Omental fat pad (tissue), 4 donors: ENCODE measurements at places on chromosomes 5 and 9.

DNA sequence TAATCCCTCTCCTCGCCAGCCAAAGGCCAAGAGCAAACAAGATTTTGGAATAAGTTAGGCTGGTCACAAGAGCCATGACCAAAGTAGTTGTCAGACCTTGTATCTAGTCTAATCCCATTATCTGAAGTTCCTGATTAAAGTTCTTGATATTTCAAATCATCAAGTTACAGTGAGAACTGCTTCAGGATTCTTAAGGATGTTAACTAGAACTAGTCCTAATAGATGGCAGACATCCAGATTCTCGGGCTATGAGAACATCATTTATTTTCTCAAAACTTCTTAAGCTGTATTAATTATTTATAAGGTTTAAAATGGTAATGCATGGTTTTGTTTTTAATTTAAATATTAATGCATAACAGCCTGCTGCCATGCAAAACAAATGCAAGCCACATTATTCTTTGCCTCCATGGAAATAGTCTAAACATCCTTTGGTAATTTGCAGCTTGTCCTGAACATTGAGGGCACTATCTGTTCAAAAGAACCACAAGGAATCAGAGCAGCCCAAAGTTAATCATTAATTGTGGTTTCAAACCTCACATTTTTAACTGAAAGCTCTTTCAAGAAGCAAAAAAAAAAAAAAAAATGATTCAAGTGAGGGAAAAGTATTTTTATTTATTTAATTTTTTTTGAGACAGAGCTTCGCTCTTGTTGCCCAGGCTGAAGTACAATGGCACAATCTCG lies 95.1 kb downstream of the TTC39B start:
- no peak for DNase-seq

DNA sequence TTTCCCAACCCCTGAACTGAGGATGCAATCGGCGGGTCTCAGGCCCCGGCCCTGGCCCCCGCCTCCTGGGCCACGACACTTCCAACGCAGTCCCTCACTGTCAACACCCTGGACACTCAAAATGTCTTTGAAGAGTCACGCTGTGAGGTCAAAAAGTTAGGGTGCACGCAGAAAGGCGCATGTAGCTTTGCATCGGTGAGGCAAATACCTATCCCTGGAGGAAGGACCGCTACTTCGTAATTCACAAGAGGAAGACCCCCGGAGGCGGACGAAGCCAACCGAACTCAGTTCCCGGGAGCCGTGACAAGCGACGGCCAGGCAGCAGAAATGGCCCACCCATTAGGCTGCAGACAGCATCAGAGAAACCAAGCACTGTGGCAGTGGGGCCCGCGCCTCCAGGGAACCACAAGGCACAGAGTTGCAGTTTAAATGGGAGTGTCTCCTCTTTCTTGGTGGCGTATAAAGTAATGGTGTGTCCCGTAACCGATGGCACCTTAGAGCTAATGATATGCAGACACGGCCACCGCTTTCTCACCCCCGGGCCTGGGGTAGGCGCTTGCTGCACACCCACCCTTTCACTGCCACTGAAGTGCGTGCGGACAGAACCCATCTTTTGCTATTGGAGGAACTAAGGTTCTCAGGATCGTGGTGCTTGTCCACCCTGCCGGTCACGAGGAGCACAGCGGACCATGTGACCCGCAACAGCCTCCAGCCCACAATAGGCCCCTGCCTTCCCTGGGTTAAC lies 9.0 kb downstream of the ADAMTS2 start:
- DNase-seq: no peak

DNA sequence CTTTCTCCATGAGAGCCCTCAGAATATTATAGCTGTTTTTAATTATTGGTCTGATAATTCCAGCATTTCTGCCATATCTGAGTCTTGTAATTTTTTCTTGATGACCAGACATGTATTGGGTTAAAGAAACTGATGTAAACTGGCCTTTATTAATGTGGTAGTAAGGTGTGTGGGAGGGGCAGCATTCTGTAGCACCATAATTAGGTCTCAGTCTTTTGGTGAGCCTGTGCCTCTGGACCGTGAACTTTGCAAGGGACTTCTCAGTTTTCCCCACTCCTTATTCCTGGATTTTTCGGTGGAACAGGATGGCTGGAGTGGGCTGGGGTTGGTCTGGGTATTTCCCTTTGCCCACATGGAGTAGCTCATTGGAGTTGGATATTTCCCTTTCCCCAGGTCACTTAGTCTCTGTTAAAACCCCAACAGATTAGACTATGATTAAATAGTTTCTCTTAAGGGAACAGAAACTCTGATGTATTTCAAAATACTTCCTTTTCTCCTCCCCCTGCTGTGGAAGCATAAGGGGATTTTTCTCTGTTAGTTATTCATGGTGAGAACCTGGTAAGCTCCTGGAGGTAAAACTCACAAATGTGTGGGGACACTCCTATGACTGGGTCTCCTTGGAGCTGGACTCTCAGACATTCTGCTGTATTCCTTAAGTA lies 52.4 kb downstream of the FSD1L start:
- no peak for DNase-seq

GRCh38 chr5:122924203-122924602 lies 78.8 kb downstream of the SNX24 start:
- DNase-seq: no peak

DNA sequence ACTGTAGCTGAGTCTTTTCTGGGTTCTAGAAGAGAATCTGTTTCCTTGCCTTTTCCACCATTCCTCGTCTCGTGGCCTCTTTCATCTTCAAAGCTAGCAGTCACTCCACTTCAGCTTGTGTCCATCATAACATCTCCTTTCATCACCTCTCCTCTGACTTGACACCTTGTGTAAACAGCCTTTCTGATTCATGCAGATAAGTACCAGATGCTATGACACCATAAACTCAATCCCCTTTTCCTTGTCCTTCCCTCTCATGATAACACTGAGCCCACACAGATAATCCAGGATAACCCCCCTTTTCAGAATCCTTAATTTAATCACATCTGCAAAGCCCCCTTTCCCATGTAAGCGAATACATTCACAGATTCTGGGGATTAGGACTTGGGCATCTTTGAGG lies 95.5 kb downstream of the SNX24 start:
- no peak for DNase-seq

- DNase-seq: no peak
Observed at GRCh38 chr9:132109291-132109690, 29.6 kb upstream of the MED27 start.

- DNase-seq: peak; percentile 58
Observed at GRCh38 chr9:94157050-94157801, 73.0 kb downstream of the PTPDC1 start.

DNA sequence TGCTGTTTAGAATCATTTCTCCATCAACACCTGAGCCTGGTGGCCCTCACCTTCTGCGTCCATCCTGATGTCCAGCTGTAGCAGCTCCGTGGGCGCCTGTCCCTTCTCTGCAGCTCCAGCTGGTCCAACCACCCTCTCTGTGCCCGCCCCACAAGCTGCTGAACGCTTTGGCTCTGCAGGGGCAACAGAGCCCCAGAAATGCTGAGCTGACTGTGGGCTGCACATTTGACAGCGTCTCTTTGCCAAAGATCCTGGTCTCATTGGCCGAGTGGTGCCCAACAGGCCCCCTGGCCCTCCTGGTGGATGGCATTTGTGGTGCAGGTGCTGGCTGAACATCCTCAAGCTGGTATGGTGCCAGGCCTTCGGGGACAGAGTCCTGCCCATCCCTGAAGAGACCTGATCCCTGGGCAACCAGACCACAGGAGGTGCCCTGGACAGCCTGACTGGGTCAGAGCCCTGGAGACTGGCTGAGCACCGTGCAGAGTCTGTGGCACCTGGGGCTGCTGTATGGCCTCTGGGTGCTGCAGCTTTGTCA lies 25.3 kb upstream of the CEP72 start:
- DNase-seq: no peak

GRCh38 chr5:61591859-61592258 lies 259.8 kb downstream of the ZSWIM6 start:
- no peak for DNase-seq

DNA sequence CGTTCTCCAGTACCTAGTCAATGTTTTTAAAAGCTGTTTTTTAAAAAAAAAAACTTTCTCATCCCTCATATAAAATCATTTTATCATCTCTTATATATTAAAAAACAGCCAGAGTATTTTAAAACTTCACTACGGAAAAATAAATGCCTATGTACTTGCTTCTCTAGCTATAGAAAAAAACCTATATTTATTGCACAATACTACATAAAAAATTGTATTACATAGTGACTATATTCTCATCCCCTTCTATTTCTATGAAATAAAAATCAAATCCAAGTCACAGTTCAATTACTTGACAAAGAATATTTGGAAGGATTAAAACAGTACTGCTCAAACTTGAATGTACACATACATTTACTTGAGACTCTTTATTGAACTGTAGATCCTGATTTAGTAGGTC lies 56.7 kb downstream of the RICTOR start:
- DNase-seq: no peak

DNA sequence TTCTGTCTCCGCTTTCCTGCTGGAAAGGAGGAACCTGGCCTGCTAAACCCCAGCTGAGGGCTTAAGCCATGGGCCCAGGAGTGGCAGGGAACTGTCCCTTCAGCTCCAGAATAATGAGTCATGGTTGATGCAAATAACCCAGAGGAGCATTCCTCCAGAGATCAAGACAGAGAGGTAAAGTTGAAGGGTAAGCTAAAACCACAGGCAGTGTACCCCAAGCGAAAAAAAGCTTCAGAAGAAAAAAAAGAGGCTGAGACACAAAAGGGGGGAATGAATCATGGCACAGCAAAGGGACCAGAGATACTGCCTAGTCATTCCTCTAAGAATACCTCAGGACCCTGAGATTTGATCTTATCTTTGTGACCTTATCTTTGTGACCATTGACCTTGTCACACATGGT lies 199.5 kb upstream of the TAS2R1 start:
- DNase-seq: no peak

DNA sequence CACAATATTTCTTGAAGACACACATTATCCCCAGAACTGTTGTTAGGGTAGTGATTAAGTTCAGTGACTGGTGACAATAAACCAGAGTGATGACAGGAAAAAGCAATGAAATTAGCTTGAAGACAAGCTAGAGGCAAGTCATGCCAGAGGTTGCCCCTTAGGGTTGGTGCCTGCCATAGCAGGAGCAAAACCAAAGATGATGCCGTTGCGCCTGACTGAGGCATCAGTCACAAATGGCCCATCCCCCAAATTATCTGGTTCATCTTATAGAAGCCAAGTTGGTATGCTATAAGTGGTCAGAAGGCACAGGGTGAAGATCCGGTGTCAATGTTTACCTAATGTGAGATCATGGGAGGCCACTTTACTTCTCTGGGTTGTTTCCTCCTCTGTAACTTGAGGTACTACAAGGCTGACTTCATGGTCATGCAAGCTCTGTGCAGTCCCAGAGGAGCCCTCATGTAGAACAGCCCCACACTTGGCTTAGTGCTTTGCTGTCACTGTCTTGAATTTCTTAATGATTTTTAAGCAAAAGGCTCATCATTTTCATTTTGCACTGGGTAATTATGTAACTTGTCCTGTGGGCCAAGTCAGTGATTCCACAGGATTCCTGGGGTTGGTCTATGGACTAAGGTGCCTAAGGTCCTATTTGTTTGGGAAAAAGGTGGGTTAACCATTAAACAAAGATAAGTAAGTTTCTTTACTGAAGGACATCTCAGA lies 211.3 kb downstream of the MAN2A1 start:
- DNase-seq: no peak

- no peak for DNase-seq
Observed at GRCh38 chr5:18311266-18311665, 677.0 kb downstream of the TAF11L14 start.

DNA sequence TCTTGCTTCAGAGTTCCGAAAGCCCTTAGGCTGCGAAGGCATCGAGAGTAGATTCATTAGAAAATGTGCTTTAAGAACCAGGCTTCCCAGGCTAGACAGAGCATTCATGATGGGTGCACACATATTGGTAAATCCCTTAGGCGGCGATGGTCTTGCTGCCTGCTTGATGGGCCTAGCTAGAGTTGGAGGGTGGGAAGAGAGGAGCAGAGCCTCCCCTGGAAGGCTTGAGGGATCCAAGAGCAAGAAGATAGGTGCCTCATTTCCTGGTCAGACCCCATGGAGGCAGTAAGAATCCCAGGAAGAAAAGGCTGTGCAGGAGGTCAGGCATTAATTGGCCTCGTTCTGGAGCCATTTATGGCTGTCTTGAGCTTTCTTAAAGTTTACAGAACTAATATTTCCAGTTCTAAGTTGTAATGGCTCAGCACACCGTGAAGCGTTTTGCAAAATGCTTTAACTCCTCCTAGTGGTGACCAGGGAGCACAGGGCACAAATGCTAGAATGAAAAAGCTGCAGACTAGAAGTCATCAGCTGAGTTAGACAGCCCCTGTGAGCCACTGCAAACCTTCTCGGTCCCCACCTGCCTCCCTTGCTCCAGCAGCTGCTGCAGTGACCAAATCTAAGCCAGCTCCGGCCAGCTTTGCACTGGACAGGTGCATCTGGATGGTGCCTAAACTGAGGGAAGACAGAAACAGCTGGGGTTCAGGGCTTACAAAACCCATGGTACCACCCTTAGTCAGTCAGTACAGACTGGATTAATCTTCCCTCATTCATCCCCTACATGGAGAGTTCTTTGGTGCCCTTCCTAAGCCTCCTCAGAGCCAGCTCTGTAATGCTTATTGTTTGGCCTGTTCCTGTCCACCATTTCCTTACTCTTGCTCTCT lies 14.7 kb downstream of the SLC45A2 start:
- DNase-seq: no peak

DNA sequence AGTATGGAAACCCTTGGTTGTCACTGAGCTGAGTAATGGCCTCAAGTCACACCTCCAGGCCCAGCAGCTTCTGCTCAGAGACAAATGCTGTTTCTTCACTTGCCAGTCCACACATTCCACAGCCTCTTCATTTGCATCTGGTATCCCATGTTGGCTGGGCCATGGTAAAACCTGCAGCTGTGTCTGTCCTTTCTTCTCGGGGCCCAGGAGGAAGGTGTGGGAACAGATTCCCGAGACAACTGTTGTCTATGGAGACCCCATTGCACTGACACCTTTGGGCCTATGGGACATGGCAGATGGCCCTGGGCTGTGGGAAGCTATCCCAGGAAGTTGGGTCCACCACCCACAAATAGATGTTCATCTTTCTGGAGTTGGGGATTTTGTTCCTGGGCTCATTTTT lies 85.1 kb downstream of the MACROH2A1 start:
- DNase-seq: no peak

GRCh38 chr5:97022898-97023297 lies 87.0 kb downstream of the LNPEP start:
- no peak for DNase-seq

GRCh38 chr9:110588296-110588695 lies 8.8 kb upstream of the SVEP1 start:
- DNase-seq: no peak

GRCh38 chr9:77271023-77271690 lies 93.8 kb downstream of the VPS13A start:
- no peak for DNase-seq

- DNase-seq: no peak
Observed at GRCh38 chr5:126499853-126500342, 76.7 kb downstream of the GRAMD2B start.
